ENCODE measurements at places on chromosomes 5 and 9. TPM values are rescaled to one million over a fixed set of nuclear protein-coding genes. Genes with fewer than 3 reads are reported as not detected.

Gene IL3
- not detected for polyA plus RNA-seq

Gene PCDHA1
- not detected for polyA plus RNA-seq

Gene SHOC1
- not detected for polyA plus RNA-seq

Gene DMGDH
- polyA plus RNA-seq, result not detected

Gene MSH3
- 4.5 TPM for polyA plus RNA-seq

Gene CBY3
- not detected for polyA plus RNA-seq

Gene SCGB3A2
- 15.9 TPM for polyA plus RNA-seq

Gene PCDHA3
- polyA plus RNA-seq, result not detected

Gene TTLL11
- polyA plus RNA-seq, result 2.9 TPM

Gene FGF10
- not detected for polyA plus RNA-seq

GRCh38 chr5:138565100-138565821, 9.9 kb downstream of the HSPA9 start:
- DNase-seq, result no peak
- H3K27ac ChIP-seq, result peak overlapping the region; percentile 36
- no peak overlapping the region for H3K4me3 ChIP-seq
- no peaks in the 10 kb centered on the region for H3K27me3 ChIP-seq
- H3K4me1 ChIP-seq, result no peaks in the 10 kb centered on the region

- no peaks in the 10 kb centered on the region for H3K27me3 ChIP-seq
- no peak overlapping the region for H3K4me3 ChIP-seq
- H3K36me3 ChIP-seq, result peaks cover 5% of the 10 kb centered on the region
- peaks cover 55% of the 10 kb centered on the region for H3K4me1 ChIP-seq
Observed at GRCh38 chr9:124295159-124295794, 37.5 kb downstream of the NEK6 start.

DNA sequence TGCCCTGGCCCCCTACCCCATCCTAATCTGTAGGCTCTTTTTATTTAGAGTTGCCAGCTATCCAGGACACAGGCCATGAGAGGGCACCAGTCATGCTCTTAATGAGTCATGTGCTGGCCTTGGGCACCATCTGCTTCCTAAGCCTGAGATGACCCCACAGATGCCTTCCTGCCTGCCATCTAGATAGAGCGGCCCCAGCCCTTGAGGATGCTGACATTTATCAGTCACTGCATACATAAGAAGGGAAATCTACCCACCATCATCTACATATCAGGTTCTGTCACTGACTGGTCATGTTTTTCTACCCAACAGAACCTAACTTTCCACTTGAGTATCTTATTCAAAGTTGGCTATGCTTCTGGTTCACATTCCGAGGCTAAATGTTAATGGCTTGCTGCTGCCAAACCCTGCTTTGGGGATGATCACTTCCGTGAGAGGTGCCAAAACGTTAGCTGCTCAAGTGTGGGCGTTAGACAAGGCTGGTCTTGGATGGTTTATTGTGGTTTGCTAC, 49.9 kb upstream of the TTC23L start:
- no peaks in the 10 kb centered on the region for H3K36me3 ChIP-seq
- H3K4me3 ChIP-seq, result no peak overlapping the region
- no peaks in the 10 kb centered on the region for H3K27me3 ChIP-seq

- no peaks in the 10 kb centered on the region for H3K36me3 ChIP-seq
- no peaks in the 10 kb centered on the region for H3K4me1 ChIP-seq
- no peak overlapping the region for H3K4me3 ChIP-seq
- no peaks in the 10 kb centered on the region for H3K27me3 ChIP-seq
Observed at GRCh38 chr5:52709167-52709925, 78.4 kb upstream of the ITGA1 start.

- H3K27ac ChIP-seq, result no peak overlapping the region
- H3K4me1 ChIP-seq, result no peaks in the 10 kb centered on the region
- no peak for DNase-seq
- H3K4me3 ChIP-seq, result no peak overlapping the region
- H3K27me3 ChIP-seq, result no peaks in the 10 kb centered on the region
Observed at GRCh38 chr9:84750152-84750865, 80.8 kb downstream of the NTRK2 start.

GRCh38 chr5:109784687-109785086, 95.0 kb downstream of the MAN2A1 start:
- peaks cover 89% of the 10 kb centered on the region for H3K36me3 ChIP-seq
- H3K27me3 ChIP-seq, result no peaks in the 10 kb centered on the region
- no peak for DNase-seq
- no peak overlapping the region for H3K27ac ChIP-seq
- no peak overlapping the region for H3K4me3 ChIP-seq

GRCh38 chr5:61496446-61496845, 164.4 kb downstream of the ZSWIM6 start:
- DNase-seq, result no peak
- H3K4me3 ChIP-seq, result no peak overlapping the region
- no peaks in the 10 kb centered on the region for H3K4me1 ChIP-seq
- no peak overlapping the region for H3K27ac ChIP-seq

GRCh38 chr5:157481265-157481664, 21.3 kb downstream of the NIPAL4 start:
- no peak for DNase-seq
- no peak overlapping the region for H3K4me3 ChIP-seq
- H3K36me3 ChIP-seq, result peaks cover 70% of the 10 kb centered on the region

- peaks cover 25% of the 10 kb centered on the region for H3K36me3 ChIP-seq
- H3K4me1 ChIP-seq, result peaks cover 21% of the 10 kb centered on the region
- no peak for DNase-seq
- H3K27ac ChIP-seq, result no peak overlapping the region
- H3K27me3 ChIP-seq, result no peaks in the 10 kb centered on the region
- no peak overlapping the region for H3K4me3 ChIP-seq
Observed at GRCh38 chr5:80865551-80865950, 94.6 kb upstream of the RASGRF2 start.

DNA sequence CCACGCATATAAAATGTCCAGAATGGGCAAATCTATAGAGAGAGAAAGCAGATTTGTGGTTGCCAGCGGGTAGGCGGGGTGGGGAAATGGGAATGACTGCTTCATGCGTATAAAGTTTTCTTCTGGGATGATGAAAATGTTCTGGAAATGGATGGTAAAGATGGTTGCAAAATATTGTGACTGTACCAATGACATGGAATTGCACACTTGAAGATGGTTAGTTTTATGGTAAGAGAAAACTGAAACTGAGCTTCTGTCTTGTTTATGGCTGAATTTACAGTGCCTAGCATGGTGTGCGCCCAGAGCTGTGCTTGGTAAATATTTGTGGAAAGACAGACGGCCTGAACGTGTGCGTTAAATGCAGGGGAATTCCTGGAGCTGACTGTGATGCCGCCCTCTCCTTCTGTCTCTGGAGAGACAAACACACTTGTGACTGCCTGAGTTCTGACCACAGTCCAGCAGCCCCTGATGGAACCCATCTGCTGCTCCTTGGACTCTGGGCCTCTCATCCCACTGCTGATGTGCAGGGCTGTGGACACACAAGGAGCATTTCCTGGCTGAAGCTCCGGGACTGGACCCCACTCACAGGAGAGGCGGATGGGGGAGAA, 8.6 kb upstream of the PTGES start:
- H3K27me3 ChIP-seq, result no peaks in the 10 kb centered on the region
- DNase-seq, result no peak
- H3K27ac ChIP-seq, result peak overlapping the region; percentile 85
- H3K4me1 ChIP-seq, result peaks cover 61% of the 10 kb centered on the region
- H3K36me3 ChIP-seq, result no peaks in the 10 kb centered on the region

- H3K36me3 ChIP-seq, result no peaks in the 10 kb centered on the region
- DNase-seq, result no peak
- no peak overlapping the region for H3K4me3 ChIP-seq
- H3K4me1 ChIP-seq, result no peaks in the 10 kb centered on the region
- no peak overlapping the region for H3K27ac ChIP-seq
Observed at GRCh38 chr5:121366515-121366914, 485.2 kb upstream of the FTMT start.

DNA sequence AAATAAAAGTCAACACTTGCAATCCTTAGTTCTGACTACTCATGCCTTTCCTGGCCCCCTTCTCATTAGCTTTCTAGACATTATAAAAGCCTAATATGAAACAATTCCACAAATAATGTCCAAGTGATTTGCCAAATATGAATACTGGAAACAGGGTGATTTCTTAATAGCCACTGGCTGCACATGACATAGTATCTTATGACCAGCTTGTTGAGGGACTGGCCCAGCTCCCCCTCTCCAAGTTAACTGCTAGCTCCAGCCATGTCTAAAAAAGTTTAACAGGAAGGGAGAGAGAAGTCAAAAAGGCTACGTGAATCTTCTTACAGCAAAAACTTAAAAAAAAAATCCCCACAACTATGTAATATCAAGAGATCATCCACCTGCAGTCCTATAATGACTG, 1.5 kb downstream of the CERT1 start:
- H3K4me1 ChIP-seq, result peaks cover 61% of the 10 kb centered on the region
- peak; percentile 83 for DNase-seq
- H3K4me3 ChIP-seq, result peak overlapping the region; percentile 91
- H3K27ac ChIP-seq, result peak overlapping the region; percentile 83
- H3K36me3 ChIP-seq, result peaks cover 9% of the 10 kb centered on the region

DNA sequence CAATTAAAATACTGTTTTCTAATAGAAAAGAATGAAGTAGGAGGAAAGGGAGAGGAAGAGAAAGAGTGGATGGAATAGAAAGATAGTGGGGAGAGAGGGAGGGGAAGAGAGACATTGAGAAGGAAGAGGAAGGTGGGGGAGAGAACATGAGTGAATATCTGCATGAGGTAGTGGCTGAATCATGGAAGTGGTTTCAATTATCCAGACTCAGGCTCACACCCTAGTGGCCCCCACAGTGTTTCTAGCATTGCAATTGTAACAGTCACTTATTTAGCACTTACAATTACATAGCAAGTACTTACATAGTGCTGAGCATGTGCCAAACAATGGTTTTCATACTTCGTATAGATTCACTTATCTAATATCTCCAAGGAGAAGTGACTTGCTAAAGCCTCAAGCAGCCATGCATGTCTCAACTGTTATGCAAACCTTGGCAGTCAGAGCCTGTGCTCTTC, 72.7 kb downstream of the CAST start:
- no peak overlapping the region for H3K4me3 ChIP-seq
- H3K27me3 ChIP-seq, result no peaks in the 10 kb centered on the region
- no peak for DNase-seq
- H3K4me1 ChIP-seq, result no peaks in the 10 kb centered on the region
- H3K36me3 ChIP-seq, result peaks cover 78% of the 10 kb centered on the region

DNA sequence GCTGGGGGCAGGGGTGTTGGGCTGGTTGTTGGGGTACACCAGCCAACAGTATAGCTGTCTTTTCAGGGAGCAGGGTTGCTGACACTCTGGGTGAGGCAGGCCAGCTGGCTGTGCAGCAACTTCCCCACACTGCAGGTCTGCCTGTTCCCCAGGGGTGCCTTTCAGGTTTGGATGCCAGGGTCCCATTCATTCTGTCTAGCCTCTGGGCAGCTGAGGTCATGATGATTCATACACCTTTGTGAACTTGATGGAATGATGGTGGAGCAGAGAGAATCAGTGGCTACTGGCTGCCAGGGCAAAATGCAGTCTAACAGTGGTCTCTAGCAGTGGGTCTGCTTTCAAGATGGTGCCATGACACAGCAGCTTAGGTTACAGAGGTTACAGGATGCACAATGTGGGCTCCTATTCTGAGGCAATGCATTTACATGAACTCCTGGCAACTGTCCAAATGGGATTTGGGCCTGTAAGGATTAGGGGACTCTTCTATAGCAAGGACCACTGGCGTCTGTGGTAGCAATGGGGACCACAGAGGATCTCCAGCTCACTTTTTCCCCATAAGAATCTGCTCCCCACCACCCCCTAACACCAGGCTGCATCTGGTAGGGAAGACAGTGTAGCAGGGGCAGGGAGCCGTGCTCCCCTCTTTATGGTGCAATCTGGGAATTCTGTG, 103.7 kb downstream of the FEM1C start:
- H3K27me3 ChIP-seq, result no peaks in the 10 kb centered on the region
- H3K4me3 ChIP-seq, result no peak overlapping the region
- H3K4me1 ChIP-seq, result no peaks in the 10 kb centered on the region
- H3K36me3 ChIP-seq, result no peaks in the 10 kb centered on the region

- no peak overlapping the region for H3K4me3 ChIP-seq
- no peak for DNase-seq
- no peaks in the 10 kb centered on the region for H3K36me3 ChIP-seq
Observed at GRCh38 chr9:136662326-136662655, 425 bp upstream of the EGFL7 start.

- H3K4me3 ChIP-seq, result no peak overlapping the region
- no peaks in the 10 kb centered on the region for H3K27me3 ChIP-seq
- H3K27ac ChIP-seq, result no peak overlapping the region
- no peak for DNase-seq
- no peaks in the 10 kb centered on the region for H3K36me3 ChIP-seq
Observed at GRCh38 chr5:124130816-124131215, 615.6 kb downstream of the ZNF608 start.

DNA sequence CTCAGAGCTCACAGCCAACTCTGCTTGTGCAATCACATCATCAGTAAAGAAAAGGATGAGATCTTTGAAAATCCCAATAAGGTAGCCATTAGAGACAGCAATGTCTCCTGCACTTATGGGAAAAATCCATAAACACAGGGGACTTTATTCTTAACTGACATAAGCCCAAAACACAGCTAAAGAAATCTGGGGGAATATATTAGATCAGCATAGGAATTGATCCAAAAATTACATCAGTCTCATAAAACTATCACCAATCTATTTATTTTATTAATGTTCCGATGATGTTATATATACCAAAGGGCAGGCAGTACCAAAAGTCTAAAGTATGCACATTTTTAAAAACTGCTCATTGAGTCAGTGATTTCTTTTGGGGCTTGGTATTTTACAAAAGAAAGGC, 6.9 kb downstream of the MRPS27 start:
- H3K27me3 ChIP-seq, result no peaks in the 10 kb centered on the region
- no peak for DNase-seq
- H3K4me1 ChIP-seq, result peaks cover 3% of the 10 kb centered on the region
- peaks cover 32% of the 10 kb centered on the region for H3K36me3 ChIP-seq
- H3K27ac ChIP-seq, result no peak overlapping the region

- DNase-seq, result no peak
- no peak overlapping the region for H3K4me3 ChIP-seq
- peaks cover 25% of the 10 kb centered on the region for H3K4me1 ChIP-seq
- H3K27me3 ChIP-seq, result no peaks in the 10 kb centered on the region
- H3K36me3 ChIP-seq, result no peaks in the 10 kb centered on the region
Observed at GRCh38 chr5:40646266-40646665, 33.4 kb upstream of the PTGER4 start.

DNA sequence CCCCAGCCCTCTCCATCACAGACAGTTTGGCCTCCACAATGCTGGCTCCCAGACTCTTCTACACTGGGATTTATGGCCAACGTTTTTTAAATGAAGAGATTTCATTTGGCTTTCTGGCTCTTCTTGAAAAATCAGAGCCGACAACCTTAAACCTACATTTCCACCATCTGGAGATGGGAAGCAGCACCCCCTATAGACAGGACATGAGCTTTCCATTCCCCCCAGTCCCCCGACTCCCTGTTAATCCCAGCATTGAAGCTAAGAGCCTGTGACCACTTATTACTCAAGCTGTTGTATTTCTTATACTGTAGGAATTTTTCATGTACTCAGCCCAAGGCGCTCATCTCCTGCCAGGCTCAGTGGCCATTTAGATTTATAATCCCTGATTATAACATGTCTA, 34.0 kb upstream of the AFAP1L1 start:
- H3K27me3 ChIP-seq, result no peaks in the 10 kb centered on the region
- DNase-seq, result no peak
- H3K27ac ChIP-seq, result no peak overlapping the region

- H3K27me3 ChIP-seq, result no peaks in the 10 kb centered on the region
- H3K36me3 ChIP-seq, result no peaks in the 10 kb centered on the region
- H3K27ac ChIP-seq, result no peak overlapping the region
- DNase-seq, result no peak
- H3K4me1 ChIP-seq, result no peaks in the 10 kb centered on the region
Observed at GRCh38 chr5:60092671-60093422, 199.3 kb upstream of the PDE4D start.

- peaks cover 99% of the 10 kb centered on the region for H3K36me3 ChIP-seq
- no peak overlapping the region for H3K4me3 ChIP-seq
- DNase-seq, result no peak
- no peaks in the 10 kb centered on the region for H3K27me3 ChIP-seq
- H3K27ac ChIP-seq, result no peak overlapping the region
Observed at GRCh38 chr9:33273972-33274328, 9.1 kb downstream of the CHMP5 start.

Measured in CD14-positive monocyte (primary cell).